ENCODE measurements at places on chromosomes 6 and 20. TPM values are rescaled to one million over a fixed set of nuclear protein-coding genes. Genes with fewer than 3 reads are reported as not detected.

OR2J3 gene
- polyA plus RNA-seq, result not detected

TRAPPC3L gene
- polyA plus RNA-seq, result 0.30 TPM

BCAS4 gene
- 18.4 TPM for polyA plus RNA-seq

DOK5 gene
- 16.0 TPM for polyA plus RNA-seq

BPIFB1 gene
- polyA plus RNA-seq, result not detected

GRCh38 chr6:126167726-126168125, 172.2 kb upstream of the CENPW start:
- DNase-seq, result no peak

- DNase-seq, result no peak
Measured at GRCh38 chr6:108531332-108531731, 29.4 kb upstream of the FOXO3 start.

DNA sequence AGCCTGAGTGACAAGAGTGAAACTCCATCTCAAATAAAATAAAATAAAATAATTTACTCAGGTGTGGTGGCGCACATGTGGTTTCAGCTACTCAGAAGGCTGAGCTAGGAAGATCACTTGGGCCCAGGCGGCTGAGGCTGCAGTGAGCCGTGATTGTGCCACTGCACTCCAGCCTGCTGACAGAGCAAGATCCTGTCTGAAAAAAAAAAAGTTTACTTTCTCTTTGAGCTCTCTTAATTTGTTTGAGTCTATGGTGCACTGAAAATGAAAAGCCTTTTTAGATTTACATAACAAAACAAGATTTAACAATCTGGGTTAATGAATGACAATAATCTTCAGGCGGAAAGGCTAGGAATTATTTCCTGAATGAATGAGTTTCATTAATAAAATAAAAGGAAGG, 23.3 kb upstream of the NHSL1 start:
- DNase-seq, result no peak
